ENCODE measurements at places on chromosomes 4 and X.

DNA sequence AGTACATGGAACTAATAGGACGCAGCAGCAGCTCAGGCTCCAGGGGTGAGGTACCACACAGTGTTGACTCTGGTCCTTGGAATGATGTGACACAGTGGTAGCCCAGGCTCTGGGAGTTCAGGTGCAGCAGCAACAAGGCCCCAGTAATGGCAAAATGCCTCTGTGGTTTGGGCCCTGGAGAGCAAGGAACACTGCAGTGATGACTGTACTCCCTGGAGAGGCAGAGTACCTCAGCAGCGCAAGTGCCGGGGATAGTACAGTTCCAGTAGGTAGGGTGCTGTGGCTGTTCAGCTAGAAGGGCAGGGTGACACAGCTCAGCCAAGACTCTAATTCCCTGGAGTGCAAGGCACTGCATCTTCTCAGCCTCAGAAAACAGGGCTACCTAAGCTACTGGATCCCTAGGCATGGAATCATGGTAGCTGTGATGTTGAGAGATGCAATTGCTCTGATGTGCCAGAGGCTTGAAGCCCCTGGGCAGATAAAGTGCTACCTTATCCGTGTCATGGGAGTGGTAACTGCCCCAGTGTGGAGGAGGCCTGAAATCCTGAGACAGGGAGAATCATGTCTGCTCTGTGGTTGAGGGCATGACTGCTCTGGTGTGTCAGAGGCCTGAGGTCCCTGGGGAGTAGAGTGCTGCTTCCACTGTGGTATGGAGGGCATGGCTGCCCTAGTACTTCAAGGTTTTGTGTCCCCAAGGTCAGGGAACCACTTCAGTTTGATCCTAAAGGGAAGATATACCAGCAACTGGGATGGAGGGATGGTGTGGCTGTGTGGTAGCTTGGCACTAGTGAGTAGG is 55.2 kb downstream of the AREG start:
- no peak overlapping the region for H3K4me3 ChIP-seq
- H3K27me3 ChIP-seq, result no peaks in the 10 kb centered on the region
- H3K4me1 ChIP-seq, result no peaks in the 10 kb centered on the region
- no peak overlapping the region for H3K27ac ChIP-seq
- H3K36me3 ChIP-seq, result no peaks in the 10 kb centered on the region
- DNase-seq, result no peak

DNA sequence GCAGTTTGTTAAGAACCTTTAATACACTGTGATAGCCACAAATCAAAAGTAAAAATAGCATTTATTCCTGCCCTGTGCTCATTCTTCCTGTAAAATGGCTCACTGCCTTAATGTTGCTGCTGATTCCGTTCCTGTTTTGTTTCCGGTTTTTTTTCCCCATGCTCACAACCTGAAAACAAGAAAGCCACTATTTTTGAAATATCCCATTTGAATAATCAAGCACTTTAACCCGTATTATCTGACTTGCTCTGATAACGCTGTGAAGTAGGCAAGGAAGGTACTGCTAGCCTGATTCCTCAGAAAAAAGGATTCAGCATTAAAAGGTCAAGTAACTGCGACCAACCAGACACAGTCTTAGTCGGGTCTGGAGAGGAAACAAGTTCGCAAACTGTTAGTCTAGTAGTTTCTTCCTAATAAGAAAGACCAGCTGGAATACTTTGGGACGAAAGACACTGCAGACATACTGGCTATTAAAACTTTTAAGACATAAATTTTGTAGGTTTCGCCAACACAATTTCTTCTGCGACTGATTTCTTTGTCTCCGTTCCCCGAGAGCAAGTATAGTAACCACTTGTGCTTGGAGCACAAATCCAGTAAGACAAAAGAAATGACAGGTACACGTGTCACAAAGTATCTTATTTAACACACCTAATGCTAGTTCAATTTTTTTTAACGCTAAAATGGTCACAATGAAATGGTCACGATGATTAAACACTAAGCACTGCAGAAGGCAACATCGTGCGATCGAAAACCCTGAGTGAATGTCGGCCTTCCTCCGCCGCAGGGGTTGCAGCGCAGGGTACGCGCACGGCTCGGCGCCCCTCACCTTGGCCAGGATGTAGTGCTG is 802 bp downstream of the COX18 start:
- no peaks in the 10 kb centered on the region for H3K27me3 ChIP-seq
- DNase-seq, result no peak
- H3K36me3 ChIP-seq, result no peaks in the 10 kb centered on the region
- peak overlapping the region; percentile 87 for H3K27ac ChIP-seq
- peak overlapping the region; percentile 80 for H3K4me3 ChIP-seq
- no peaks in the 10 kb centered on the region for H3K4me1 ChIP-seq

- no peak overlapping the region for H3K27ac ChIP-seq
- H3K27me3 ChIP-seq, result no peaks in the 10 kb centered on the region
Observed at GRCh38 chrX:45447331-45447730, 246.7 kb upstream of the DIPK2B start.

DNA sequence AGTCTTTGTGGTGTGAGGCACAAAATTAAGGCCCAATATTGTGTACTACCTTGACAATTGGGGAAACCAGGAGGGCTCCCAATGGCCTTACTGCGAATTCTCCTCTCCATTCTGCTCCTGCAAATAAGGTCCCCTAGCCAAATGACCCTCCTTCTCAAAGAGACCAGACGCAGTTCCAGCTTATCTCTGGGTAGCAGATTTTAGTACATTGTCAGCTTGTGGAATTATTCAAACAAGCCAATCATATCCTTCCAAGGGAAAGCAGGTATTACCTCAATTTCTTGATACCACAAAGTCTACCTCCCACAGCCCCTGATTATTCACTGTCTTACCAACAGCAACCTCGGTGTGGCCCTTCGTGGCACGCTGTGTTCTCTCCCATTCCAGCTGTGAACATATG is 7.8 kb upstream of the ZBTB33 start:
- H3K27ac ChIP-seq, result no peak overlapping the region
- peaks cover 7% of the 10 kb centered on the region for H3K4me1 ChIP-seq
- DNase-seq, result no peak
- no peaks in the 10 kb centered on the region for H3K27me3 ChIP-seq
- no peaks in the 10 kb centered on the region for H3K36me3 ChIP-seq

- no peaks in the 10 kb centered on the region for H3K27me3 ChIP-seq
- no peaks in the 10 kb centered on the region for H3K36me3 ChIP-seq
- H3K27ac ChIP-seq, result peak overlapping the region; percentile 96
- H3K4me1 ChIP-seq, result peaks cover 59% of the 10 kb centered on the region
- DNase-seq, result no peak
Observed at GRCh38 chr4:54063229-54063628, 1.2 kb downstream of the CHIC2 start.

GRCh38 chr4:170193496-170193895 is 103.7 kb upstream of the AADAT start:
- H3K27me3 ChIP-seq, result no peaks in the 10 kb centered on the region
- no peak overlapping the region for H3K27ac ChIP-seq
- no peak overlapping the region for H3K4me3 ChIP-seq
- H3K36me3 ChIP-seq, result no peaks in the 10 kb centered on the region

DNA sequence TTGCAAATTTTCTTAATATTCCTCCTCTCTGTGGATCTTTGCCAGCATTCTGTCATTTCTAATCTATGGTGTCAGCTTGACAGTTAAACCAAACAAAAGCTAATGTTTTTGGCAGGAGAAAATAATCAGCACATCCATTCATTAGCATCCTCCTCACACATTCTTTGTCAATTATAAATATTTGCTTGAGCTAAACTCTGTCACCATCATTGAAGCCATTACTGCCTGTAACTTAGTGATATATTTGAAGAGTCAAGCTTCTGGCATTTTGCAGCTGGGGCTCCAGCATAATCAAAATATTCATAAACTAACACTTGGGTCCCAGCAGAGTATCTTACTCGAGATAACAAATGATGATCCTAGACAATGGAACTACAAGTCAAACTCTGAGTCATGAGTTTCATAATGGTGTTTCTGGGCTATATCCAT is 126.1 kb downstream of the EIF4E start:
- H3K36me3 ChIP-seq, result no peaks in the 10 kb centered on the region
- DNase-seq, result no peak
- H3K4me1 ChIP-seq, result no peaks in the 10 kb centered on the region
- no peak overlapping the region for H3K27ac ChIP-seq
- H3K27me3 ChIP-seq, result no peaks in the 10 kb centered on the region
- H3K4me3 ChIP-seq, result no peak overlapping the region

DNA sequence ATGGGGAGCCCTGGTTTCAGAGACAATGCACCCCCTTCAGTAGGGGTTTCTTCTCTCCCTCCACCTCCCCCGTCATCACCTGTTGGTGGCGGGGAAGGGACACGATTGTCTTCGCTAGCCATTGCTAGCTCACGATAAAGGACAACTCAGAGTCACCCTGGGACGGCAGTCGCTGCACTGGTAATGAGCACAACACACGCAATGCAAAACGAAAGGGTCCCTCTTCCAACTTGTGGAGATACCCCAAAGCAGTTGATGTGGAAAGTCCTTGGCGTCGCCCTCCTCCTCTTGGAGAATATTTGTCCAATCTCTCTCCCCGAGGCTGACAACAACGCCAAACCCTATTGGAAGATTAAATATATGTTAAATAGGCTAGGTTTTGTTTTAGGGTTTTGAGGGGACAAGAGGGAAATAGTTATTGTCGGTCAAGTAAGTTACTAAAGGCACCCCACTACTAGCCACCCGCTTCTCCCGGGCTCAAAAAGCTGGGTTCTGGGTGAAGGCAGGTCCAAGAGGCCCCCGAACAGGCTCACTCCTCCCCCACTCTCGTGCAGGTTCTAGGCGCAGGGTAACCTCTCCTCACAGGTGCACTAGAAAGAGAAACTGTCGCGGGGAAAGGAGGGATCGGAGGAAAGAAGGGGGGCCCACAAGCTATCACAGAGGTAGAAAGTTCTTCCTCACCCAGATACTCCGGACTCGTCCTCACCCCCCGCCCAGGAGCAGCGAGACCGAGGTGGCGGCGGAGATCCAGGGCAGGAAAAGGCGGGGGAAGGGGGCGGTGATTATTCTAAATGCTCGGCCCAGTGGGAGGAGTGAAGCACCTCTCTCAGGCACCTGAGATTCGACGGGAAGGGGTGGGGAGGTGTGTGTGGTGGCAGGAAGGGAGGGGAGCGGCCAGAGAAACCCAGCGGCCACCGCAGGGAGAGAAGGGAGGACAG is at the start of gene LRBA:
Gene LRBA (minus strand): TSS at position 764 of the 938 bp plus-strand sequence. CDS start 642 bp downstream, at position 122.
- no peak for DNase-seq
- H3K4me3 ChIP-seq, result peak within 1 kb of the TSS; percentile 78
- no peaks in the 10 kb centered on the region for H3K36me3 ChIP-seq
- peak within 1 kb of the TSS; percentile 98 for H3K27ac ChIP-seq
- H3K27me3 ChIP-seq, result no peaks in the 10 kb centered on the region
- H3K4me1 ChIP-seq, result peaks cover 21% of the 10 kb centered on the region

GRCh38 chr4:69800599-69800998 is 40.2 kb upstream of the SULT1B1 start:
- H3K27me3 ChIP-seq, result no peaks in the 10 kb centered on the region
- H3K4me3 ChIP-seq, result no peak overlapping the region
- H3K27ac ChIP-seq, result no peak overlapping the region
- no peaks in the 10 kb centered on the region for H3K36me3 ChIP-seq
